ENCODE measurements at places on chromosomes 3 and 15.

GRCh38 chr3:12630292-12630691 lies 33.6 kb downstream of the RAF1 start:
- no peak for DNase-seq

DNA sequence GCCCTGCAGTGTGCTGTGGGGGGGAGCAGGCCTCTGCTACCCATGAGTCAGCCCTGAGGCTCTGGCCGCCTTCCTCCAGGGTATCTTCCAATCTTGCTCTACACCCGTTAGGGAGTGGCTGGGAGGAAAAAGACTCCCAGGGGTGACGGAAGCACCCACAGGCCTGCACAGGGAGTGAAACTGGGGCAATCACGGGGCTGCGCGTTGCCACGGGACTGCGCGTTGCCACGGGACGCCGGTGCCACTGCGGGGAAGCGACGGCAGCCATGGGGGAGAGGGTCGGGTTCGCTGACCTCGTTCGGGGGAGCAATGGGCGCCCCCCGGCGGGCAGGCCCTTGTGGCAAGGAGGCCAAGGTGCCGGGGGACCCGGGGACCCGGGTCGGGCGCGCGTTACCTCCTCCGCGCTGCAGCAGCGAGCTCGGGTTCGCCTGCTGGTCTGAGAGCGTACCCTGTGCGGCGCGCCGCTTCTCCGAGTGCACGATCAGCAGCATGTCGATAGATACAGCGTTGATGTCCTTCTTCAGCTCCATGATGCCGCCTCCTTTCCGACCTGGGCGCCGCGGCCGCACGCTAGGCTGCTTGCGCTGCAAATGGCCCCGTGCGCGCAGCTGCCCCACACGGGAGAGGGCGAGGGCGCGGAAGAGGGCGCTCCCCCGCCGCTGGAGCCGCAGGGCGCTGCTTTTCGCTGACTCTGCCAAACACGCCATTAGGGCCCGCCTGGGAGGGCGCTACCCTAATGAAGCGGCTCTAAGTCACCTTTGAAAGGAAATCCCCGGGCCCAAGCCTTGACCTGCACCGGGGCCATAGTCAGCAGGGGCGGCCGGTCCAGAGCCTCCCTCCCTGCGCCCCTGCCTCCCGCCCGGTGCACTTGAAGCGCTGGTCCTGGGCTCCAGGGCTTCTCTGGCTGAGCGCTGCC lies at the start of gene KY:
Gene KY (minus strand): TSS at position 592 of the 916 bp plus-strand sequence. CDS start 62 bp downstream, at position 530.
- peak; percentile 24 for DNase-seq

GRCh38 chr3:186880406-186880805 lies 37.9 kb downstream of the ADIPOQ start:
- no peak for DNase-seq

- no peak for DNase-seq
Measured at GRCh38 chr15:67548862-67549651, 6.6 kb downstream of the MAP2K5 start.

- no peak for DNase-seq
Measured at GRCh38 chr3:48247401-48247811, 6.5 kb downstream of the ZNF589 start.

- no peak for DNase-seq
Measured at GRCh38 chr15:27278761-27279160, 307.8 kb downstream of the GABRG3 start.

DNA sequence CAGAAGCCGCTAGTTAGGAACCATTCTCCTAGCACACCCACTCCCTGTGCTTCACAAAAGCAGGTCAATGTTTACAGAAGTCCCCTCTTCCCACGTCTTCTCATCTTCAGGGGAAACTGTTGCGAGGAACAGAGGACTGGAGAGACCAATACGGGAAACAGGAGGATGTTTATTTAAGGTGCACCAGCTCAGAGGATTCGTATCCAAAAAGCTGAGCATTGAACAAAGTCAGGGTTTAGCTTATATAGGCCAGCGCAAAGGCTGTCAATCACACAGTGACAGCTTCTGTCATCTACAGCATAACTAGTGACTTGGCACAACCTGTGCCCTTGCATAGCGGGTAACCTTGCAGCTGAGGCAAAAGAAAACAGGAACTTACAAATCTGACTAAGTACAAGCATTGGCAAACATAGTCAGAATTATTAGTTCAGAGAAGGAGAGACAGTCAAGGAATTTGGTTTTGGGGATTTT lies 61.3 kb downstream of the ZDHHC19 start:
- DNase-seq, result no peak

DNA sequence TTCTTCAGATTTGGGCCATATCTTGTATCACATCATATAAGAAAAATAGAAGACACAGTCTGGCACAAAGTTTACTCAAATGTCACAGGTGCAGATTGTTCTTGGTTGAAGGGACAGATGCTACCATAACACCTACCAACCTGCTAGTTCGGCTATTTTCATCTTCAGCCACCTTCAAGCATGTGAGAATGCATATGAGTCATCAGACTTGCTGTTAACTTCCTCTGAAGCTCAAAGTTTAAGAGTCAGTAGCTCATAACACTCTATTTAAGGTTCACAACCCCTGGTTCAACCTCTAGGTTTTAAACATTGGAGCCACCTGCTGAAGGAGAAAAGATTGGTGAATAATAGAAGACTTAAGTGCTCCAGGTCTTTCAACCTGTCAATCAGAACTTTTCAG lies 522.8 kb downstream of the NLGN1 start:
- DNase-seq, result no peak

- DNase-seq, result no peak
Measured at GRCh38 chr3:187821616-187822317, 76.5 kb upstream of the BCL6 start.

- no peak for DNase-seq
Measured at GRCh38 chr3:36408146-36408545, 27.8 kb downstream of the STAC start.

DNA sequence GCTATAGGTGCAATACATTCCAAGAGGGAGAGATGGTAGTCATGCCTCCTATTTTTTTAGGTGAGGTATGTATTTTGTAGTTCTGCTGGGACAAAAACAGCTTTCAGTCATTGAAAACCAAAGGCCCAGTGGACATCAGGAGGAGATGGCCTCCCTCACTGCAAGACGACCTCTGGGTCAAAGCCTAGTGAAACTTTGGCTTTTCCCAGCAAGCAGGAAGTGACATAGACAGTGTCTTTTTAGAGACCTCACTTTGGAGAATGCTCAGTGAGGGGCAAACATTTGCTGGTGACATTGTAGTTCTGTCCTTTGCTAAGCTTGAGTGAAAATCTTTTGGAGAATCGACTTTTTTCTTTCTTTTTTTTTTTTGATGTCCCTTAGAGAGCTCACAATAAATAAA lies 27.3 kb downstream of the LIPC start:
- no peak for DNase-seq

- no peak for DNase-seq
Measured at GRCh38 chr15:60949039-60949977, 279.8 kb downstream of the RORA start.

GRCh38 chr15:53536479-53537120 lies 222.9 kb downstream of the WDR72 start:
- DNase-seq, result no peak

GRCh38 chr3:22746221-22746620 lies 456.9 kb upstream of the UBE2E2 start:
- no peak for DNase-seq

GRCh38 chr15:70704731-70705130 lies 58.6 kb downstream of the UACA start:
- DNase-seq, result no peak

DNA sequence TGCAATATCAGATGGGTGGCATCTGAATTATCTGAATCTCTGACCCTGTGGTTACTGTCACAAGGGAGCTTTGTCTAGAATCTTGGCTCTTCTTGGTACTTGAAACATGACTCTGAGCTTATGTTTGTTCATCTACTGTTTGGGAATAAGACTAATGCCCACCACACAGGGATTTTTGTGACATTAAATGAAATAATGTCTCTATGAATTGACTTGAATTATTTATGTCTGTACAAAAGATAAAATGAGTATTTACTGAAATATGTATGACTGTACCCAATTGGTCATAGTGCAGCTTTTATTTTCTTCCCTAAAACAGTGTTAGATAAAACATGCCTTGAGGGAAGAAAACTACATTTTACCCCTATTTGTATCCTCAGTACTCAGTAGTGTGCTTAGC lies 87.9 kb upstream of the ZPLD1 start:
- no peak for DNase-seq

DNA sequence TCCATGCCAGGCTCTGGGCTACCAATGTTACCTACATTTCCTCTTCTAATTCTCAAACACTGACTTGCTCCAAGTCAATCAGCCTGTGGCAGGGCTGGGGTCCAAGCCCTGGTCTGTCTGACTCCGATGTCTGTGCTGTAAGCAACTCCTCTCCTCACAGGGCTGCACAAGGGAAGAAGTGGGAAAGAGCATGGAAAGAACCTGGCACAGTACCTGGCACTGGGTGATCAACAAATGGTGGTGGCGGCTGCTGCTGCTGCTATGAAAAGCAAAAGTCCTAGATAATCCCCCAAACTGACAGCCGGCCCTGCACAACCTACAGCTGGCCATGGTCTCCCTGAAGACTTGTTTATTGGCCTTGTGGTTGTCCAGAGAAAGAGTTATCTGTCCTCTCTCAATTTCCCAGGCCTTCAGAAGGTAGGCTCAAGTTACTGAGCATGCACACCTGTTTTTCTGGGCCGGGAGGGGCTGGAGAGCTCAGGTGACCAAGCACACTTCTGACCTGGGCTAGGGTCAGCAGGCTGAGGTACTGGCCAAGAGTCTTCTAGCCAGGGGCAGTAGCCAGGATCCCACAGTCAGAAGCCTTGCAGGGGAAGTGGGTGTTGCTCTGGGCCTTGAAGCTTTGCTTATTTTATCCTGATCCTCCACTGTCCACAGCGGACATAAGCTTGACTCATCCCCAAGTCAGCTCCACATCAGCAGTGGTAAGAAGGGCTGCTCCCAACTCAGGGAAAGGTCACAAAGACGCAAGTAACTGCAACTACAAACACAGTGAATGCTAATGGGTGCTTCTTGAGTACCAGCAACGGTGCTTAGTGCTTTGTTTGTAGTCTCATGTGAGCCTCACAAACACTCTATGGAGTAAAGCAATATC lies 35.3 kb upstream of the KY start:
- DNase-seq, result no peak

- no peak for DNase-seq
Measured at GRCh38 chr3:35194666-35195065, 444.7 kb upstream of the ARPP21 start.

- no peak for DNase-seq
Measured at GRCh38 chr3:38823722-38824121, 7.7 kb upstream of the SCN10A start.

DNA sequence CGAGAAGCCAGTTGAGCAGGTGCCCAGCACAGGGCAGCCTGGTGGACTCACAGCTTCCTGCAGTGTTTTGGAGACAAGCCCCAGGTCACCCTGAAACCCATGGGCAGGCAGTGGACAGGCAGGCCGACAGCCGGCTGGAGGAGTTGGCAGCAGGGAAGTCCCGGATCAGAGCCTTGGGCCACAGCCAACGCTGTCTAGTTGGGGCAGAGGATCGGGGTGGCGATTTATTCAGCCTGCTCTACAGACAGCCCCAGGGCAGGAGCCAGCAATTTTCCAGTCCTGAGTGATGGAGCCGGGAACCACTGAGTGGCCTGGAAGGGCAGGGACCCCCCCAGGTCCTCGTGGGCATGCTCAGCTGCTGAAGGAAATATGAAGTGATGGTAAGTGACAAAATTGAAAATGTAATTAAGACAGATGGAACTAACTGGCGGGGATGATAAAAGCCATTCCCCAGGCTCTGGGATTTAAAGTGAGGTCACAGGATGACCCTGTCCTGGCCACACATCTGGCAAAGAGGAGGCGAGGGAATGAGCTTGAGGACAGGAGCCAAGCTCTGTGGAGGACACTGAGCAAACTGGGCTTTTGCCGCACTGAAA lies 34.4 kb upstream of the TBC1D21 start:
- DNase-seq, result no peak

- no peak for DNase-seq
Measured at GRCh38 chr3:4721511-4721911, 228.4 kb downstream of the ITPR1 start.

- DNase-seq, result peak; percentile 42
Measured at GRCh38 chr15:76155731-76156130, 95.9 kb downstream of the TMEM266 start.

DNA sequence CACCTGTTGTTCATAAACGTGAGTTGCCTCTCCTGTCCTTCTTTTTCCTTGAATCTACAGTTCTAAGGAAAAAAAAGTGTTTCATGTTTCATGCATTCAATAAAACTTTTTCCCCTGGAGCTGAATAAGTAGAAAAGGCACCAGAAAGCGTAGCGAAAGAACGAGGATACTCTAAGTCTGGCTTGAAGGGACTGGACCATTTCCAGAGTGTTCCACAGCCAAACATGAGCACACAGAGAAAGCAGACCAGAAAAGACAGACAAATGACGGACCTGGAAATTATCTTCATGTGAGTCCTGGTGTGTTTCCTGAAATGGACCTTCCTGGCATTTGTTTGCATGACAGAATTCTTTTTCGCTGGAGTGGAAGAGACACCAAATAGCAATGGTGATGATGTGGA lies 204.7 kb downstream of the SV2B start:
- no peak for DNase-seq

- DNase-seq, result no peak
Measured at GRCh38 chr3:181418233-181418632, 293.5 kb upstream of the SOX2 start.

DNA sequence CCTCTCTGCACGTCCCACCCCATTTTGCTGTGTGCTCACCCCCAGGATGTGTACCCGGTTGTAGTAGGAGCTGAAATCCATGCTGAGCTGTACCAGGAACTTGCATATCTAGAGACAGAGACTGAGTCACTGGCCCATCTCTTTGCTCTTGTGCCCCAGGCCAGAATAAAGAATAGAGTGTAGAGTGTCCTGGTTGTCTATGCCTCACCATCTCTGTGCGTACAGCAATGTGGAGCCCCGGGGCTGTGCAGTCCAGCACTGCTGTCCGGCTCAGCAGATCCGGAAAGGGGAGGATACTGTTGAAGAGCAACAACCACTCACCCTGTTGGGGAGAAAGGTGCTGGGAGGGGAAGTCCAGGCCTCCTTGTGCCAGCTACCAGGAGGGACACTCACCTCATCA lies 2.6 kb downstream of the DALRD3 start:
- DNase-seq, result no peak

- DNase-seq, result no peak
Measured at GRCh38 chr3:72158639-72159326, 373.8 kb upstream of the PROK2 start.

GRCh38 chr3:179772297-179772696 lies 119.5 kb downstream of the USP13 start:
- no peak for DNase-seq

DNA sequence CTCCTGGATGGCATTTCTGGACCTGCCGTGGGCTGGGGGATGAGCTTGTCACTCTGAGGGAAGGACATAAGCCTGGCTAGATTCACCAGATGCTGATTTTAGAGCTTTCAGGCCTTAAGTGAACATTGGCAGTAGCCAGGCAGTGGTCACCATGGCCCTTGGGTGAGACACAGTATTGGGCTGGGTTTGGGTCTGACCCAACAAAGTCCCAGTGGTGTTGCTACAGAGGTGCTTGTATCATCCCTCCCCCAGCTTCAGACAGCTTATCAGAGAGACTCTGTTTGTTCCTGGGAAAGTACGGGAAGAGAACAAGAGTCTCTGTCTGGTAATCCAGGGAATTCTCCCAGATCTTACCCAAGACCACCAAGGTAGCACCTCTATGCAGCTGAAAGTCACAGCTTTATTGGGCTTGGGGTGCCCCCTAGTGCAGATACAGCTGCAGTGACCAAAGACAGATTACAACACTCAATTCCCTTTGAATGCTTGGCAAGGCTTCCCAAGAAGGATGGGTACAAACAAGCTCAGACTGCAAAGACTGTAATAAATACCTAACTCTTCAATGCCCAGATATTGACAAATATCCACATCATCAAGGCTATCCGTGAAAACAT lies 9.8 kb upstream of the RUVBL1 start:
- DNase-seq, result peak; percentile 38
